ENCODE measurements at places on chromosomes 1 and 21.

GRCh38 chr1:45394342-45394741 is 54.1 kb upstream of the MUTYH start:
- DNase-seq = no peak

GRCh38 chr1:2098839-2099785 is 48.9 kb downstream of the PRKCZ start:
- no peak for DNase-seq

DNA sequence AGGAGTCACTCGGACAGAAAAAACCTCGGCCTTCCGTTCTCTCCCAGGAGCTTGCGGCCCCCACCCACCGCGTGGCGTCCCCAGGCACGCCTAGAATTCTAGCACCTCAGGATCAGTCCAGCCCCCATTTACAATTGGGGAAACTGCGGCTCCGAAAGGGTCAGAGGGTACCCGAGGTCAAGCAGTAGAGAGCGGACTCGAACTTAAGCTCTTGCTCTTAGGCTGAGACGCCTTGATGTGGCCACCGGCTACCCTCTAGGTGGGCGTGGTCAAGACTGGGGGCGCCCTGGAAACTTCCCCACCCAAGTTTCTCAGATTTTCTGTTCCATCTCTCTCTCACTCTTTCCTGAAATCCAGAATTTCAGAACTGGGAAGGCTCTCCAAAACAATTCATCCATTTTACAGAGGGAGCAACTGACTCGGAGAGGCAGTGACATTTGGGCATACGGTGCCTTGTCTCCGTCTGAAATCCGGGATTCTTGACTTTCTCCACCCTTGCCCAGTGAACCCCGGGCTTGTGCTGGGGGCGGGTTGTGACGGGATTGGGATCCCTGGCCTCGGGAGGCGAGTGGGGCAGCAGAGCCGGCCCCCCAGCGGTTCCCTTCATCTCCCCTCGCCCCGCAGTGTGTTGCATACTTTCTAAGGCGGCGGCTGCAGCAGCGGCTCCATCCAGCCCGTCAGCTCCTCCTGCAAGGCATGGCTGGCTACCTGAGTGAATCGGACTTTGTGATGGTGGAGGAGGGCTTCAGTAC is 777 bp downstream of the AZIN2 start:
- no peak for DNase-seq

DNA sequence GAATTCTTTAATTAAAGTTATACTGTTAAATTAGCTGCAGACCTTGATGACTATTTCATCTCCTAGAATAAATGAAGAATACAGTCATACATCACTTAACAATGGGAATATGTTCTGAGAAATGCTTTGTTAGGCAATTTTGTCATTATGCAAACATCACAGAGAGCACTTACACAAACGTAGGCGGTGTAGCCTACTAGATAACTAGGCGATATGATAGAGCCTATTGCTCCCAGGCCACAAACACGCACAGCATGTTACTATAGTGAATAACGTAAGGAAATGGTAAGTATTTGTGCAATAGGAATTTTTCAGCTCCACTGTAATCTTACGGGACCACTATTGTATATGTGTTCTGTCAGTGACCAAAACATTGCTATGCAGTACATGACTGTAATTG is 37.6 kb upstream of the DESI2 start:
- no peak for DNase-seq

GRCh38 chr1:192993426-192994085 is 65.6 kb downstream of the UCHL5 start:
- no peak for DNase-seq

GRCh38 chr1:29854700-29855276 is 618.5 kb downstream of the PTPRU start:
- no peak for DNase-seq

DNA sequence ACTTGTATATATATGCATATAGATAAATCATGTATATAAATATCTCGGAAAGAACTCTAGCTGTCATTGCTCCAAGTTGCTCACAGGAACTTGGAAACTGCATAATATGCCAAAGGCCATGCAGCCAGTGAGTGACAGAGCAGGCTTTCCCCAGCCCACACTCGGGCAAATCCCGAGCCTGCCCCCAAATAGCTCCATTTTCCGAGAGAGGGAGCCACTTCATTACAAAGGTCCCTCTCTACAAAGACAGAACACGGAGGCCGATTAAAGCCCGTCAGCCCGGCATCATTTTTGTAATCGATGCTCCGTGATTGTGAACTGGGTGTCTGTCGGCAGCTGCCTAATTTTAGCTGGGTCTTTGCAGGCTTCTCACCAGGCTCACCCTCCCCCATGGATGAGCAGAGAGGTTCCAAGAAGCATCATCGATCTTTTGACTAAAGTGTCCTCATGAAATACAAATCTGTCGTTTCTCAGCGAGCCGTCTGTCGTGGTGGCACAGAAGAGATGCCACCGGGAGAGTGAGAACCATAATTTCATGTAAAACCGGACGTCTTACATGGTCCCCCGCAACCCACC is 663.9 kb downstream of the PTPRU start:
- peak; percentile 66 for DNase-seq

DNA sequence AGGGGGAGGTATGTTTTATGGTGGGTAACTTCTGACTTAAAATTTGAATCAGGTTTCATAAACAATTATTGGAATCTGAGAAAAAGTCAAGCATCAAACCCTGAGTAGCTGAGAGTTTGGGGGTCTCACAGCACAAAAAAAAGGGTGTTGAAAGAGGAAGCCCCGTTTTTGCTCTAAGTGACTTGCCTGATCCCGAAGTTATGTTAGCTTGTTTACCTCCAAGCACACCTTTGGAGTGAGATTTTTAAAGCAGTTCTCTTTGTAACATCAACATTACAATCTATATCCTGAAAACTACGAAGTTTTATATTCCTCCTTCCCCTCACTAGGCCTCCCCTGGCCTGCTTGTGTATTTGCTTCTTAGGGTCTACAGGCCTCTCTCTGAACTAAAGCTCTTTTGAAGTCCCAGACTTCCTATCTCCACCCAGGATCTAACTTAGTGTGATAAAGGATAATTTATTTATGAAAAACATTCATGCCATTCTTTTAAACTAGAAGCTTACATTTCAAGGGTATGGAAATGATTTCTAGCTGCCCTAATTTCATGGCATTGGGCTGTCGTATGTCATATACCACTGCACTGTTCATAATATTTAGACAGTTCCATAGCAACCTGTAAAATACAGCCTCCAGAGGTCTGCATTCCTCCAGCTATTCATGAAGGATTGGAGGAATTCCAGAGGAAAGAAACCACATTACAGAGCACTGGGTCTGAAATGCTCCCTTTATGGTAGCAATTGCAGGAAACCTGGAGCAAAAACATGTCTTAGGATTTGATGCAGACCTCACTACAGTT is 36.1 kb upstream of the RGS1 start:
- DNase-seq = no peak

GRCh38 chr1:202164271-202165037 is 4.1 kb upstream of the PTPN7 start:
- DNase-seq = no peak

GRCh38 chr21:26877018-26877417 is 31.8 kb upstream of the ADAMTS1 start:
- DNase-seq = no peak

GRCh38 chr1:206427291-206427690 is 43.0 kb upstream of the IKBKE start:
- DNase-seq = no peak

DNA sequence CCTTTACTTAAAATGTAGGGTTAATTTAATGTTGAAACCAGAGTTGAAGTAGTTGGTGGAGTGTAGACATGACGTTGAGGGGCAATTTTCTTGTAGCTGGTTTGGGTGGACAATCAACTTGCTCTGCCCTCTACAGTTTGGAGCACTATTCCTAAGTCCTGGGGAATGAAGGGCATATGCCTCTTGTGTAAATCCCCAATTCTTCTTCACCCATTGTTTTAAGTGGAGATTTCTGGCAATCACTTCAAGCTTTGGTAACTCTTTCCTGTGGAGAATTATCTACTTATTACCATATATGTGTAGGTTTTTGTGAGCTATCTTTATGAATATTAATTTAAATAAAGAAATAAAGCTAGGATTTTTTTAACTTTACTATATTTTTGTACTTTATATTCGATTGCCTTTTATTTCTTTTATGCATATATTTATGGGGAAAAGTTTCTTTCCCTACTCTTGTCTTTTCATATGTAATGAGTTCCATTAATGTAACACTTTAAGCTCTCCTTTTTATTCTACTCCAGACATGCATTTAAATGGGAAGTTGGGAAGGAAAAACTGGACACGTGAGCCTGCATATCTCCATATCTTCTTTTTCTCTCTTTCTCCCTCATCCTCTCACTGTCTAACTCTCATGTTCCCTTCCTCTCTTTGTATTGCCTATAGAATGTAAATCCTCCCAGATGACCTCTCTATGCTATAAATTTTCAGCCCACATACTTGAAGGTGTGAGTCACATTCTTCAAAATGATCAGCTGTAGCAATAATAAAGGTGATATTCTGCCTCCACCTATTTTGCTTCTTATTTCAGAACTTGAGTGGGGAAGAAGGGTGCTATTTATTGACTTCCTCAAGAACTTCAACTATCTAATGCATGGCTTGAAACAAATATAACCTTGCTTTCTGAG is 276.7 kb downstream of the PTPRC start:
- DNase-seq = no peak

DNA sequence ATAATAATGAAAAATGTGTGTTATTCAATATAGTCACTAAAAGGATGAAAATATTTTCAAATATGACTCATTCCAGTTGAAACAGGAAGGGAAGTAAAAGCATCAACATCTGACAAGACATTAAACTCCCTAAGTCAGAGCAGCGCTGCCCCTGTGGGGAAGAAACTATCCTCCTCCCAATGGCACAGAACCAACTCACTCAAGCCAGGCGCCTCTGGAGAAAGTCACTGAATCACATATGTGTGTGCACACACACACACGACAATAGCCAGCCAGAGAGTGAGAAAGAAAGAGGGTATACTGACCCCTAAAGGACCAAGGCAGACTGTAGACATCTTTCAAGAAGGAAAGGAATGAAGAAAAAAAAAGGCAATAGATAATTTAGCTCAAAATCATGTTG is 126.9 kb downstream of the SETD4 start:
- no peak for DNase-seq

- DNase-seq = no peak
Observed at GRCh38 chr1:243315455-243315854, 59.6 kb downstream of the SDCCAG8 start.

GRCh38 chr21:37230632-37231248 is 36.4 kb downstream of the VPS26C start:
- no peak for DNase-seq

DNA sequence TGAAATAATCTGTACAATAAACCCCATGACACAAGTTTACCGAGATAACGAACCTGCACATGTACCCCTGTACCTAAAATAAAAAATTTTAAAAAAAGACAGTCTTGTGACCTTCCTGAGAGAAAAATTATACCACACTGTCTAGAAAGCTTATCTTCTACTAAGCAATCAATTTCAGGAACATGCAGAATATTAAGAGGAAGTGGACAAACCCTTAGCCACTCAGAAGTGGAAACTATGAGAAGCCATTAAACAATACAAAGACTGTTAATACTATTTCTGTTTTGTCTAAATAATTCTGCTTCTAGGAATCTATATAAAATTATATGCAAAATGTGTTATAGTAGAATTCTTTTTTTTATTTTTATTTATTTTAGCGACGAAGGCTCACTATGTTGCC is 93.9 kb downstream of the ADAMTS1 start:
- no peak for DNase-seq

GRCh38 chr1:66415866-66416265 is 118.1 kb upstream of the SGIP1 start:
- no peak for DNase-seq

- no peak for DNase-seq
Observed at GRCh38 chr1:5969168-5969567, 23.1 kb downstream of the NPHP4 start.

GRCh38 chr1:215794156-215794555 is 227.1 kb downstream of the KCTD3 start:
- DNase-seq = no peak

DNA sequence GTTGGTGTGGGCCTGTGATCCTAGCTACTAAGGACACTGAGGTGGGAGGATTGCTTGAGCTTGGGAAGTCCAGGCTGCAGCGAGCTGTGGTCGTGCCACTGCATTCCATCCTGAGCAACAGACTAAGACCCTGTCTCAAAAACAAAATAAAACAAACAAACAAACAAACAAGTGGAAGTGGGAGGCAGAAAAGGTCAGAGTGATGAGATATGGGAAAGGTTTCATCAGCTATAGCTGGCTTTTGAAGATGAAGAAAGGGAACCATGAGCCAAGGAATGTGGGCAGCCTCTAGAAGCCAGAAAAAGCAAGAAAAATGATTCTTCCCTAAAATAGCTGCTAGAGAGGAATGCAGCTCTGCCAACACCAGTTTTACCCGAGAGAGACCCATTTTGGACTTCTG is 10.6 kb upstream of the NUCKS1 start:
- DNase-seq = no peak

- DNase-seq = no peak
Observed at GRCh38 chr1:156499842-156500542, 583 bp downstream of the MEF2D start.

GRCh38 chr1:19640363-19641316 is 3.5 kb upstream of the NBL1 start:
- DNase-seq = peak; percentile 45

DNA sequence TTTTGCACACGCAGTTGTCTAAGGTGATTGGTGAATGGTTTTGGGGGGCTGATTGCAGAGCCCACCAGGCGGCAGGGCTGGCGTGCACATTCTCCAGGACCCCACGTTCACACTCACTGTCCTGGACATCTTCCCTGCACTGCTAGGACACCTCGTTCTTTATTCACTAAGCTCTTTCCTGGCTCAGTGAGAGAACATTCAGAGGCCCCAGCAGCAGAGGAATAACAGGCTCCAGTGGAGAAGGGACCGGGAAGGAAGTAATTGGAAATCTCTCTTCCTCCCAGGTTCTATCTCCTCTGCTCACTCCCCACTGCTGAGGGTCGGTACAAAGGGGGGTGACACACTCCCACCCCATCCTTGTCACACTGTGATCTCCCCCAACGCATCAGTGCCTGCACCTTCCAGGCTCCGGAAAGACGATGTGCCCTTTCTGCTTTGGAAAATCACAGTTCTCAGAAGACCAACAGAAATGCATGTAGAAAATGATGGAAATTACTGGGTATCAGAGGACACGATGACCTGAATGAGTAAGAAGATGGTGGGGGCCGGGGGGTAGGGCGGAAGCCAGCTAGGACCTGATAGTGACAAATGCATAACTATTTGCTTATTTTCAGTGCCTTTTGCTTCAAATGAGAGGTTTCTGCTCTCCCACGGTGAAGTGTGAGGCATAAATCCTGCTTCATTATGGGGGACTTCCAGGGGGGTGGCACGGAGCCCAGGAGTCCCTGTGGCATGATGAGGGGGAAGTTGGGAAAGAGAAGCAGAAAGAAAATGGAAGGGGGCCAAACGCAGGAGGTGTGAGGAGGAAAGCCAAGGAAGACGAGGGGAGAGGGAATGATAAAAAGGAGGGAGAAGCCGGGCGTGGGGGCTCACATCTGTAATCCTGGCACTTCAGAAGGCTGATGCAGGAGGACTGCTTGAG is 25.2 kb upstream of the KIF26B start:
- no peak for DNase-seq

DNA sequence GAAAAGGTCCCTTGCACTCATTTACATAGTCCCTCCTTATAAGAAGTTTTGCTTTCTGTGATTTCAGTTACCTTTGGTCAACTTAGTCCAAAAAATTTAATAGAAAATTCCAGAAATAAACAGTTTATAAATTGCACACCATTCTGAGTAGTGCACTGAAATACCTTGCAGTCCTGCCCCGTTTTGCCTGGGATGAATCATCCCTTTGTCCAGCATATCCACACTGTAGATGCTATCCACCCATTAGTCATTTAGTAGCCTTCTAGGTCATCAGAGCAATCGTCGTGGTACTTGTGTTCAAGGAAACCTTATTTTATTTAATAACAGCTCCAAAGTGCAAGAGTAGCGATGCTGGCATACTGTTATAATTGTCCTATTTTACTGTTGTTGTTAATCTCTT is 38.0 kb downstream of the SPRTN start:
- no peak for DNase-seq

All from NCI-H1105 treated with DMSO at 0.1 percent for 48 hours (cell line).